ENCODE measurements at places on chromosomes 7 and 10.

- no peak for DNase-seq
Observed at GRCh38 chr10:35533565-35533964, 71.6 kb upstream of the GJD4 start.

DNA sequence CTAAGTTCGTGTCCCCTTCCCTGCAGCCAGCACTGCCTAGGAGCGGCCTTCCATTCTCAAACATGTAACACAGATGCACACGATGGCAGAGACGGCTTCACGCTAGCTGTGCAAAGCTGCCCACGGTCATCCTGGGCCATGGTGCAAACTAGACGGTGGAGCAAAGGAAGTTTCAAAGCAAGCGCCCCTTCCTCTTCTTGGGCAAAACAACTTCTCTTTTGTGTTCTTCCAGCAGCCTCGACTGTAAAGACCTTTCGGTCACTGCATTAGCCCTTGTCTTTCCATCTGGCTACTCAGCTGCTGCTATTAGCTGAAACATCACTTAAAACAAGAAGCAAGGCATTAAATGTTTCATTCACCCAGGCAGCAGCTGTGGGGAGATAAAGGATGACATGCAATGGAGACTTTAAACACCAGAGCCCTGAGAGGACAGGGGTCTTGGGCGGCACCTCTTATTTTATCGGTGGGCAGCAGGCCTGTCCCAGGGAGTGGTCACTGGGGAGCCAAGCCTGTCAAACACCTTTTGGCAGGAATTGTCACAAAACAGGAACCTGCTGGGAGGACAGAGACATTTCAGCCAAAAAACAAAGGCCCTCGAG lies 214.8 kb downstream of the KLF6 start:
- DNase-seq, result no peak

- DNase-seq, result no peak
Observed at GRCh38 chr7:77330169-77330882, 85.8 kb downstream of the GSAP start.

- DNase-seq, result no peak
Observed at GRCh38 chr10:130686689-130687300, 550.6 kb downstream of the GLRX3 start.

DNA sequence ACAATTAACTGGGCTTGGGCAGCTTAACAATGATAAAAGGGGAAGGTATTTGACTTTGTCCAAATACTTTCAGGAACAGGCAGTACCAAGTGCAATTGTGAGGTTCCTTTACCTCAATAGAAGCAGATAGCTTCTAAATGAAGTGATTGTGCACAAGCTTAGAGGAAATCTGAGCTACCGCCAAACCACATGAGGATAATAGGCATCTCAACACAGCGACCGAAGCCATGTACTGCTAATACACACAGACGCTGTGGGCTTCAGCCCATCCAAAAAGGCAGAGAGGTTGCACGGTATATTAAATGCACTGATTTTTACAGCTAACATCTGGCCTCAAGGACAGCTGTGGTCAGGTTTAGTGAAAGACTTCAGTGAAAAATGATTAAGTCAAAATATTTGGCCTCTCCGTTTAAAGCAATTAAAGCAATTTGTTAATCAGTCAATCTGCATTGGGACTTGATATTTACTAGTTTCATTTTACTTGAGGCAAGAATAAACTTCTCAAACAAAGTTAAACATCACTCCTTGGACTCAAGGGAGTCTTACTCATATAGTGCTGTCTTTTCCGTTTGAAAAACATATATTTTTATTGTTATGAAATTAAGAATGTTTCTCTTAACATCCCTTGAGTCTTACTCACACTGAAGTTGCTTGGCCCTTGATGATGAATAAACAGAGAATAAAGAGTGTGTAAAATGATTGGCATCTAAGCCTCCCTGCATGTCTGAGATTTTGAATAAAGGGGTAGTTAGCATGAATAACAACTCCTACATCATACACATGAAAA lies 306.3 kb downstream of the C7orf25 start:
- no peak for DNase-seq

DNA sequence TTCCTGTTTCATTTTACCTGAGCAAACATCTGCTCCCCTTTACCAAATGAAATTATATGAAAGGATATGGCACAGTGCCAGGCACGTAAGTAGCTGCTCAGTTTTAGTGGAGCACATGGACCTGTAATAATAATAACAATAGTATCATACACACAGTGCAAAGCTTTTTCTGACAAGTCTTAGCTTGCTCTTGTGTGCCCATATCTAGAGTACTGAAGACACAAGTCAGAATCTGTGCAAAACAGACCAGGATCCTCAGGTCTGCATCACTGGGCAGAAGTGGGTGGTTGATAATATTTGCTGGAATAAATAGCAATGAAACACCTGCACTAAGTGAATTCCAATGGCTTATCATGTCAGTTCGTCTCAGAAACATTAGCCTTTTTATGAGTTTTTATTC lies 85.5 kb upstream of the DKK1 start:
- no peak for DNase-seq

GRCh38 chr10:3907514-3907913 lies 122.5 kb upstream of the KLF6 start:
- no peak for DNase-seq

DNA sequence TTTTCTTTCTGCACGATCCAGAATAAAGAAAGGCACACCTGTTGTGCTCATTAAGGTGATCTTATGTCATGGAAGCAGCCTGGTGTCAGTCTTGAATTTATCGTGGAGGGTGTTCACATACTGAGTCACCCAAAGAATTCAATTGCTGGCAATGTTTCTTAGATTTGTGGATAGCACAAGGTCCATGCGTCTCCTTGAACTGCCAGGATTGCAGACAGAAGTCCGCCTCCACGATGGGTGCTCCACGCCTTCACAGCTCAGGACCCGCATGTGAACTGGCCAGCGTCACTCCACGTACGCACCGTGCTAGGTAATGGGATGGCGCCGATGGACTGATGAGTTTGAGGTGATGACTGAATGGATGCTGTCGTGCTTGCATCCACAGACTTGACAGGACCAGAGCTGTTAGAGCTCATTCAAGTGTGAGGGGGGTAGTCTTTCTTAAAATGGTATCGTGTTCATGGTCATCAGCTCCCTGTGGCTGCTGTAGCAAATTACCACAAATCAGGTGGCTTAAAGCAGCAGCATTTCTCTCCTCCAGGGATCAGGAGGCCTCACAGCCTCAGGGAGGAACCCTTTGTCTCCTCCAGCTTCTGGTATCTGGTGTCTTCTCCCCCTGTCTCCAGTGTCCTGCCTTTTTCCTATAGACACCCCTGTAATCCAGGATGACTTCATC lies 65.4 kb upstream of the DNAJB6 start:
- DNase-seq, result no peak

DNA sequence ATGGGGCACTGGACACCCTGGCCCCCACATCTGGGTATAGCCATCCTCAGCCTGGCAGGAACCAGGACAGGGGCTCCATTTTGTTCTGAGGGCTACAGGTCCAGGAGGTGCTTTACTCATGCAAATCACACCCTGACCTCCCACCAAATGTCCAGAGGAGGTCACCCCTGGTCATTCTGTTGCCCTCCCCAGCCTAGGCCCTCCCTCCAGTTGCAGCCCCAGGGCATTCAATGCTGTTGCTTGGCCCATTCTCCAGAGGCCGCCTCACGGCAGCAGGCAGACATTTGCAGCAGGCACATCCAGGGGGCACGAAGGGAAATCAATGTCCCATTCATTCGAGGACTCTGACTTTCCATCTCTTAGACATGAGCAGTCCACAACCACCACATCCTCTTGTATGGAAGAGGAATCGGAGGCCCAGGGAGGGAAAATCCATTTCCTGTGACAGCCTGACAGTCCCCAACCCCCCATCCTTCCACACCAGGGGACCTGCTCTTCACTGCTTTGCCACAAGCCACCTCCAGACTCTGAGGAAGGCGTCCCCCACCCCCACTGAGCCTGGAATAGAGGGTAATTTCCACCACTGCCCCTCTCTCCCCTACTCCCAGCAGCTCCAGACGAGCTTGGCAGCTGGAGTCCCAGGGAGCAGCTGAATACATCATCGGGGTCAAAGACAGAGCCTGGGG lies 76.2 kb upstream of the UNC5B start:
- no peak for DNase-seq

GRCh38 chr7:114392686-114393085 lies 21.9 kb upstream of the FOXP2 start:
- no peak for DNase-seq

- DNase-seq, result no peak
Observed at GRCh38 chr10:84140036-84140379, 699 bp downstream of the GHITM start.

- no peak for DNase-seq
Observed at GRCh38 chr10:69107176-69107490, 16.8 kb upstream of the VPS26A start.

DNA sequence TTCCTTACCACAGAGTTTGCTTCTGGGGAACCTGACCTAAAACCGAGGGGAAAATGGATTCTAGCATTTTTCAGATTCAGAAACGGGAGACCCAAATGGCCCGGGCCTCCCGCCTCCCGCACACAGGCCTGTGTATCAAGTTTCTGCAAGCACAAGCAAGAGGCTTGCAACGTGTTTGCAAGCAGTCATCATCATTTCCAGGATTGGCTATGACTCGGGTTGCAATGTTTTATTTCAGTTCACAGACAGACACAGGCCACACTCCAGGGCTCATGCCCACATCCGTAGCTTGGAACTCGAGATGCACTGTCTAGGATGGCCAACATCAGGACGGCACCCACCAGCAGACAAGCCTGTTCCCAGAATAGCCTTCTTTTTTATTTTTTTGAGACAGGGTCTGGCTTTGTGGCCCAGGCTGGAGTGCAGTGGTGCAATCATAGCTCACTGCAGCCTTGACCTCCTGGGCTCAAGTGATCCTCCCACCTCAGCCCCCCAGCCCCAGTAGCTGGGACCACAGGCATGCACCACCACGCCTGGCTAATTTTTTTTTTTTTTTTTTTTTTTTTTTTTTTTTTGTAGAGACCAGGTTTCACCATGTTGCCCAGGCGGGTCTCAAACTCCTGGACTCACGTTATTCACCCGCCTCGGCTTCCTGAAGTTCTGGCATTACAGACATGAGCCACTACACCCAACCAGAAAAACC lies 68.1 kb upstream of the FOXK1 start:
- DNase-seq, result no peak

GRCh38 chr7:20779041-20779440 lies 7.6 kb downstream of the SP8 start:
- DNase-seq, result no peak

DNA sequence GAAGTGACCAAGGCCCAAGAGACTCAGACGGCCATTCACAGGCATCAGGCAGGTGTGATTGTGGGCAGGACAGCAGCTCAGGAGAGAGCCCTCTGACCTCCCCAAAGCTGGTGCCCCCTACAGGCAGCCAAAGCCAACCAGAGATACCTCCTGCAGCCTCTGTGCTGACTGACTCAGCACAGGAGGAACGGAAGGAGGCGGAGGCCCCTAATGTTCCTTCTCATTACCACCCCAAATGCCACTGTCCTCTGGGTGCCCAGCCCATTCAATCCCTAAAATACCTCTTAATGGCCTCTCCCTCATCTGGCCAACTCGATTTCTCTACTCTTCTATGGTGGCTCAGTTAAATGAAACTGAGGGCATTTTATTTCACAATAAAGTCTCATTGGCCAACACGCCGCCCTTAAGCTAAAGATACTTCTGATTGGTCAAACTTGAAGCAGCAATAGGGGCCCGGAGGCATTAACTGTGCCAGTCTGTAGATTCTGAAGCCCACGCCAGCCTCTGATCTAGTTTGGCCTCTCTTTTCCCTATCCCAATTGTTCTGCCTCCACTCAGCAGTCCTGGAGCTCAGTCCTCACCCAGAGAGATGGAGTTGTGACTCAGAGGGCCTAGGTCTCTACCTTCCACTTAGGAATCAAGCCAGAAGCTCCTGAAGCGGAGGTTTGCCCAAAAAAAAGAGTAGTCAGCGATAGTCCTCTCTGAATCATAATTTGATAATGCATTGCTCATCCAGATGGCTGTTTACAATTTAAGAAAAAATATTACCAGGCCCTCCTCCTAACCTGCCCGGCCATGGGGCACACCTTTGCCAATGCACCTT lies 1.2 kb downstream of the CYREN start:
- no peak for DNase-seq

GRCh38 chr7:136294977-136295376 lies 317.8 kb upstream of the MTPN start:
- no peak for DNase-seq
